ENCODE measurements at places on chromosomes 1 and 21.
A peak's percentile ranks its signal among the peaks of the same experiment; 100 is the strongest.

- DNase-seq = no peak
These were observed 111.4 kb upstream of the ARTN start for GRCh38 chr1:43822040-43822690.

GRCh38 chr21:24976238-24976637, 631.0 kb downstream of the MRPL39 start:
- DNase-seq = no peak

- no peak for DNase-seq
These were observed 71.7 kb downstream of the SH3GLB1 start for GRCh38 chr1:86776108-86776507.

DNA sequence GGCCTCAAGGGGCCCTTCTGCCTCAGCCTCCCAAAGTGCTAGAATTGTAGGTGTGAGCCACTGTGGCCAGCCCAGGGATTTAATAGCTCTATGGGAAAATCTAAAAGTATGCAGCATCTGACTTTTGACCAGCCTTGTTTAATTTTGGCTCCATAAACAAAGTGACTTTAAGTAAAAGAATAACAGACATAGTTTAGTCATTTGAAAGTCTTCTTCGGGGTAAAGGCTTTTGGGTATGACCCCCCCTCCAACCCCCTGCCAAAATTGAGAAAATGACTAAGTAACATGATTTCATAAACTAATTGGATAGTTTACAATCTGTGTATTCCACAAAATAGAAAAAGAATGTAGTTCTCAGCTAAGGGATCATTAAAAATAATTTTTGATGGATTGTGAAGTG, 17.0 kb downstream of the GPBP1L1 start:
- DNase-seq = no peak

DNA sequence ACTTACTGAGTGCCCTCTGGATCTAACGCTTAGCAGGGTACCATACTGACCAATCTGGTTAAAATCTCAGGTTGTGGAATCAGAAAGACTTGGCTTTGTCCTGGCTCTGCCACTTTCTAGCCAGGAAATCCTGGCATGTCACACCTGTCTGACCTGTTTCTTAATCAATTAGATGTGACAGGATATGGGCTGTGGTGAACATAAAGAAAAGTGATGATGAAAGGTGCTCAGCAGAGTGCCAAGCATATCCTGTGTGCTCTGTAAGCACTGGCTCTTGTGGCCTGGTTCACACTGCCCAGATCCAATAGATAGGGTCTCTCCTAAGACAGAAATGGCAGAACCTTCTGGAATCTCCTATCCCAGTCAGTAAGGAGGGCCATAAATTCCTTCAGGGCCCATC, 53.9 kb downstream of the PHC2 start:
- no peak for DNase-seq

DNA sequence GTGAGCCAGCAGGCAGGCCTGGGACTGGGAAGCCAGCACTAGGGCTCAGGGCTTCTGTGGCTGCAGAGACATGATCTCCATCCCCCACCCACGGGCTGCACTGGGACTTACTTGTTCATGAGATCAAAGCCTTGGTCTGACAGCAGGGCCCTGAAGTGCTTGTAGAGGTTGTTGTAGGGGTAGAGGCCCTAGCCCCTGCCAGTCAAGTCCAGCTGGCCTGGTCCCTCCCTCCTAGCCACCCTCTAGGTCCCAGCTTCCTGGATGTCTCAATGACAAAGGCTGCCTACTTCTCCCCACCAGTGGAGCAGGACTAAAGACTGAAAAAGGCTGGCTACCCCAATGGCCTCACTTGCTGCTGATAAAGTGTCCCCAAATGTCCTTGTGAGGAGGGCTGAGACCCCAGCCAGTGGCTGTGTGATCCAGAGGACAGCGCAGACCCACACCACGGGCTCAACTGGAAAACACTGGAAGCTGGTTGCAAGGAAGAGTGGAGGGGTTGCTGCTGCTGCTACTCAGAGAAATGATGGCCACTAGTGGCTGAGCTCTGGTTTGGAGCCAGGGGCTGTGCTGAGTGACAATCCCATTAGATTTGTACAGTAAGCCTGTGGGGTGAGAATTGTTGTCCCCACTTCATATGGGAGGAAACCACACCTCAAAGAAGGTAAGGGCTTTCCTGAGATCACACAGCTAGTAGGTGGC, 1.4 kb downstream of the HTR1D start:
- no peak for DNase-seq

DNA sequence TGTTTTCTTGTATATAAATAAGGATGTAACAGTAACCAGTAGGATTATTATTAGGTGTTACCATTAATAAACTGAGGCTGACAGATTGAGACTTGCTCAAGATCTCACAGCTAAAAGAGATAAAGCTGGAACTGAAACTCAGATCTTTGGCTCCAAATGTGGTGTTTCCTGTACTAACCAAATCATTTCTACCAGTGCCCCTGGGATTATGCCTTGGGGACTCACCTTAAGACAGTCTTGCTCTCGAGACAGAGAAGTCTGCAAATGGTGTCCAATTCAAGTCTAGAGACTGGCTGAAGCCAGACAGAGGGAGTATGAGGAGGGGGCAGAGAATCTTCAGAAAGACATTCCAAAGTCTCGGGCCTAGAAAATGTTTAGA, 593 bp upstream of the CD53 start:
- DNase-seq = no peak

DNA sequence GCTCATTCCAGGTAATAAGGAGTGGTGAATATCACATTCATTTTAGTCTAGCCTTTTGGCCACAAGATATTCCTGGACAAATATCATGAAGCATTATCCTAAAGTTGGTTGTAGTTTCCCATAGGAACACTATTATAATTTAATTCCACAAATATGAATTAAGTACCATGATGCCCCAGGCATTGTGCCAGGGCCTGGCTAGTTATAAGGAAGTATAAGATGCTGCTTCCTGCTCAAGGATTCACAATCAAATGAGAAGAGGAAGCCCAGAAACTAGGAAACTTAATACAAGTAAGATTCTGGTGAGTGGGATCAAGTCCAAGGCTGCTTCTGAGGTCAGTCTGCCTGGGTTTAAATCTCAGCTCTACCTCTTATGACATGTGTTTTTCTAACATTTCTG, 30.6 kb upstream of the ZP4 start:
- peak; percentile 50 for DNase-seq

DNA sequence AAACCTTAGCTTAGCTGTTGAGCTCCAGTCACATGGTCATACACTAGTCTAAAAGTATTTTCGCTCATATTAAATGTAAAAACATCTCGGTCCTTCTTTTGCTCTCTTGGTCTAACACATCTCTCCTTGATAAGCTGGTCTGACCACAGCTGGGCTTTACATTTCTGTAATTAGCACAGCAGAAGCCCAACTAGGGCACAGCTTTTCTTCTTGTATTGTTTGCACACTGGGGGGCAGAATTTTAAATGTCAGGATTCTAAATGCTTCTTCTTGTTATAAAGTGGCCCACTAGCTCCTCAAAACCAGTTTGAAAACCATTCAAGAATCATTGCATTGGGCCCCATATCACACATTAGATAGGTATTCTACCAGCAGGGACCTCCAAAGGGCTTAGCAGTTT, 289.1 kb upstream of the PKN2 start:
- no peak for DNase-seq

DNA sequence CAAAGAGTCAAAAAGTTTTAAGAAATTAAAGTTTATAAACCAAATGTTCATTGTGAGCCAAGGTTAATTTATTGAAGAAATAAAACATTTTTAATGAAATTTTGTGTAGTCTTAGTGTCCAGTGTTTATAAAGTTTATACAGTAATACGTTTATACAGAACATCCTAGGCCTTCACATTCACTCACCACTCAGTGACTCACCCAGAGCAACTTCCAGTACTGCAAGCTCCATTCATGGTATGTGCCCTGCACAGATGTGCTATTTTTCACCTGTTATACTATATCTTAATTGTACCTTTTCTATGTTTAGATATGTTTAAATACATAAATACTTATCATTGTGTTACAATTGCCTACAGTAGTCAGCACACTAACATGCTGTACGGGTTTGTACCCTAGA, 33.6 kb downstream of the TYW3 start:
- DNase-seq = no peak
